Sigmoid colon (tissue), 7 donors: ENCODE measurements at places on chromosomes 7 and 10. TPM values are rescaled to one million over a fixed set of nuclear protein-coding genes. Genes with fewer than 3 reads are reported as not detected.
A peak's percentile ranks its signal among the peaks of the same experiment; 100 is the strongest.

DNA sequence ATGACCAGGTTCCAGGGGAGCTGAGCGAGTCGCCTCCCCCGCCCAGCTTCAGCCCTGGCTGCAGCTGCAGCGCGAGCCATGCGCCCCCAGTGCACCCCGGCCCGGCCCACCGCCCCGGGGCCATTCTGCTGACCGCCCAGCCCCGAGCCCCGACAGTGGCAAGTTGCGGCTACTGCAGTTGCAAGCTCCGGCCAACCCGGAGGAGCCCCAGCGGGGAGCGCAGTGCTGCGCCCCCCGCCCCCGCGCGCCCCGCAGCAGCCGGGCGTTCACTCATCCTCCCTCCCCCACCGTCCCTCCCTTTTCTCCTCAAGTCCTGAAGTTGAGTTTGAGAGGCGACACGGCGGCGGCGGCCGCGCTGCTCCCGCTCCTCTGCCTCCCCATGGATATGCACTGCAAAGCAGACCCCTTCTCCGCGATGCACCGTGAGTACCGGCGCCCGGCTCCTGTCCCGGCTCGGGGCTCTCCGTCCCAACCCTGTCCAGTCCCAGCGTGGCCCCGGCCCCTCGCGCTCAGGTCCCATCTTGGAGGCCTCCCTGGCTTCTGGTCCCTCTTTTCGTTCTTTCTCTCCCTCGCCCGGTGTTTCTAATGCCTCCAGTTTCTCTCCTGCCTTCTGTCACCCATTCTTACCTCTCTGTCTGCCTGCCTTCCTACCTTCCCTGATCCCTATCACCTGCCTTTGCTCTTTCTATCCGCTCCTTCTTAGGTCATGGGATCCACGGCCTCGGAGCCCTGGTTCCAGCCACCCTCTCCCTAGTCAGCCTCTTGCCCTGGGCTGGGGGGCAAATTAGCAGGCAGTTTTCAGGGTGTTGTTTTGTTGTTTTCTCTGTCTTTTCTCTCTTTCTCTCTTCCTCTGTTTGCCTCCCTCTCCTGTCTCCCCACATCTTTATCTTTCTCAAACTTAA, 751 bp downstream of the PAX2 start:
- peak; percentile 37 for DNase-seq

DNA sequence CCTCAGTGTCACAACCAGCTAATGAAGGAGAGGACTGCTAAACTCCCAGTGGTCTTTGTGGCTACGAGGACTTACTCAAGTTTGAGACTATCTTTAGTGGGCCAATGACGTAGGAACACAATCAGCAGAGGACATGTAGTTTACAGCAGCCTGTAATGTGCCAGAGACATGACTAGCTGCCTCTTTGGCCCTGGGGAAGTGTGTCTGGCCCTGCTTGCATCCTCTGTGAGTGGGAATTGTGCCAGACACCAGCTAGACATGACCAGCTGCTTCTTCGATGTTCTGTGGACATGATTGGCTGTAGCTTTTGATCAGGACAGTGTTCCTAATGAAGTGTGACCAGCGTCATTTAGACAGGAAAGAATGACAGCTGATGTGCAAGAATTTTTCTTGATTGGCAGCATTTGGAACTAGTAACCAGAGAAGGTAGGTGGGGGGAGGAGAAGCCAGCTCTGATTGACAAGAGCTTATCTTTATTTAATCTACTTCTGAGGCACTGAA, 141.7 kb downstream of the AUTS2 start:
- DNase-seq = peak; percentile 82

GRCh38 chr7:138468244-138469123, 8.4 kb downstream of the TRIM24 start:
- DNase-seq = no peak

GRCh38 chr7:134126966-134127848, at the start of gene LRGUK:
TSS of gene LRGUK (plus strand) at chr7:134127340. CDS start at chr7:134127368, 28 bp downstream.
- DNase-seq = peak; percentile 90

ACSL5 gene
- total RNA-seq = 7.6 TPM

LIPM gene
- not detected for total RNA-seq

GRCh38 chr10:126476246-126476645, 88.0 kb upstream of the ADAM12 start:
- no peak for DNase-seq

GRCh38 chr7:31794851-31795344, 107.9 kb downstream of the PPP1R17 start:
- no peak for DNase-seq

HOXA6 gene
- 10.0 TPM for total RNA-seq

GRCh38 chr10:97789770-97790397, 18.1 kb upstream of the SFRP5 start:
- DNase-seq = no peak

DNA sequence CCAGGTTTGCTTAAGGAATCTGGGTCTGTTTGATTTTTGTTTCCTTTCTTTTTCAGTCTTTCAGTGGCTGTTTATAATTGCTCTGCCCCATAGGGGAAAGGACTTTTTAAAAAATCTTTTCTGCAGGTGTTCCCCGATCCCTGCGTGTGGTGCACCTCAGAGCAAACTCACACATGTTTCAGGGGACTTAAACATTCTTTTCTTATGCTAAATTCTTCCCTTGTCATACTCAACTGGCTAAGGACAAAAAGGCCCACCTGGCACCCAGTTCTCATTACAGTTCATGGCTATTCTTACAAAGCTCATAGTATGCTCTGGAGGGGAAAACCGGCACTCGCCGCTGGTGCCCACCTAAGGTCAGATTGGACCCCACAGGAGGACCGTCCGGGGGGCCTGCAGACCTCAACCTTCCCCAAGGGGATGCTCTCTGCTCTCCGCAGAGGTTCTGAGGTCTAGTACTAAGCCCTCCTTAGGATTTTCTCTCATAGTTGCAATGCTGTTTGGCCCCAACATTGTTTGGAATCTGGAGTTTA, 220.3 kb downstream of the HGF start:
- no peak for DNase-seq

DNA sequence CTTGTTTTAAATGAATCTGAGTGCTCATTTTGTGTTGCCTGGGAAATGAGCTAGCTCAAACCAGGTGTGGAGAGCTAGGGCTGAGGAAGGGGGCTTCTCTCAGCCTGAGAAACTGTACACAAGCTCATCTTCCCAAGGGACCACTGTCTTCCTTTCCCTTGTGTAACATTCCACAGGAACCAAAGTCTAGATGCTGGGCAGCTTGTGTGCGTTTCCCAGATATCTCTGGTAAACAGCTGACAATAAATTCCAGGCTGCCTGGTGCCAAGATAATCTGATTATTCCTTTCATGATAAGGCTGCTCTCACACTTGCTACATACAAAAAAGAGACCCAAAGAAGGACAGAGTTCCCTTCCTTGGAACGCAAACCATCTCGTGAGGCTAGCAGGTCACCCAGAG, 33.1 kb upstream of the MKLN1 start:
- no peak for DNase-seq

FAM221A gene
- total RNA-seq = 16.3 TPM

DNA sequence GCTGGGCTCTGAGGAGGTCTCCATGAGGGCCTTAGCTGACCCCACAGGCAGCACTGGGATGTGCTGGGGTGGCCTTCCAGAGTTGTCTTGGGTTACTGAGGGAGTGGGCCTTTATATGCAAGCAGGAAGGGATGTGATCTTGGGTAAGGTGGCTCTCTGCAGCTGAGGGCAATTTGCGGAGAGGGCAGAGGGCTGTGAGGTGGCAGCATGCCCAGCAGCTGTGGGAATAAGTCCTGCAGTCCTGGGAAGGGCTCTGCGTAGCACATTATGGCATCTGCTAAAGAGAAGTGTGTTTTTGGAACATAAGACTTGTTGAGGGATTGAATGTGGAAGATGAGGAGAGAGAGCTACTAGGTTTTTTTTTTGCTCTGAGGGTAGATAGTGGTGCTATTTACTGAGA, 99.6 kb upstream of the KMT2E start:
- no peak for DNase-seq
